ENCODE measurements at places on chromosomes 2 and 18. TPM values are rescaled to one million over a fixed set of nuclear protein-coding genes. Genes with fewer than 3 reads are reported as not detected.

- no peak for DNase-seq
Measured at GRCh38 chr2:6653281-6653750, 212.4 kb downstream of the CMPK2 start.

Gene ALLC
- not detected for total RNA-seq

Gene CYP26B1
- total RNA-seq = not detected

- DNase-seq = peak; percentile 68
Measured at GRCh38 chr2:73268830-73269685, 15.2 kb downstream of the FBXO41 start.

DNA sequence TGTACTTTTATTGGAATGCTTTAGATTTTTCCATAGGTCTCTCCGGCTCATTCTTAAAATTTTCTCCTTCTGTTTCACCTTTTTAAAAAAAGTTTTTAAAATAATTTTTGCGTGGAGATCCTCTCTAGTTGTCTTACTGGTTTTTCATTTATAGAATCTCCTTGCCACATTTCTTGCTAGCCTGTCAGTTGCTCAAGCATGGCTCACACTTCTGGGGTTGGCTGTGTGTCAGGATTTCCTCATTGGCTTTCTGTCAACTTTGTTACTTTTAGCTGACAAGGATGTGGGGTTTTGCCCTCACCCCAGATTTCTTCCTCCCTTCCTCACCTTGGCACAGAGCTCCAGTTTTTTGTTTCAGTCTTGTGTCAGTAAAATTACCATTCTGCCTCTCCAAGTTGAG lies 124.6 kb downstream of the ZNF407 start:
- no peak for DNase-seq

Gene SPR
- not detected for total RNA-seq

Gene TRABD2A
- 1.8 TPM for total RNA-seq
